ENCODE measurements at places on chromosomes 11 and 22.
A peak's percentile ranks its signal among the peaks of the same experiment; 100 is the strongest.

- DNase-seq = no peak
Observed at GRCh38 chr11:61766353-61766841, 14.0 kb downstream of the MYRF start.

DNA sequence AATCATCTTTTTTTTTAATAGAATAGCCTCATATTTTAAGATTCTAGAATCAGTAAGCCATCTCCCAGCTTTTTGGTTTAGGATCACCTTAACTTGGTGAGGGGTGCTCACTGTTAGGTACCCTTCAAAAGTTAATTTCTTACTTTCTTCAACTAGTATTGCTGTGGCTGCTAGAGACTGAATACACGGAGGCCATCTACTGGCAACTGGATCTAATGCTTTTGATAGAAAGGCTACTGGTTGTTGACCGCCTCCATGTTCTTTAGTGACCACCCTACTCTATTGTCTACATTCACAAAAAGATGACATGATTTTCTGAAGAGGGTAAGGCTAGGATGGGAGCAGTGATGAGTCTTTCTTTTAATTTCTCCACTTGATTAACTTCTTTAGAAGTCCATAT lies 16.7 kb upstream of the ALDH3B2 start:
- no peak for DNase-seq

- no peak for DNase-seq
Observed at GRCh38 chr11:76665172-76665571, 5.4 kb downstream of the LRRC32 start.

GRCh38 chr11:96228910-96229309 lies 114.1 kb downstream of the MAML2 start:
- no peak for DNase-seq

DNA sequence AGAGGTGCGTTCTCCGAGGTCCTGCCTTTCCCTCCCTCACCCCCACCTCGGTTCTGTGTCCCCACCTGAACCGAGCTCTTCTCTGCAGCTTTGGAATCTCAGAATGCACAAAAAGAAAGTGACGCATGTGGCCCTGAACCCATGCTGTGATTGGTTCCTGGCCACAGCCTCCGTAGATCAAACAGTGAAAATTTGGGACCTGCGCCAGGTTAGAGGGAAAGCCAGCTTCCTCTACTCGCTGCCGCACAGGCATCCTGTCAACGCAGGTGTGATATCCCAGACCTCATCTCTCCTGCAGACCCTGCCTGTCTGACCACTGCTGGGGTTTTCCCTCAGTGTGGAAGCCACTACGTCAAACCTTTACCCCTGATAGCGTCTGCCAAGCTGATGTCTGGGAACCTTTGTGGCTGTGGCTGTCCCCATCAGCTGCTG lies 13.9 kb downstream of the ACP2 start:
- DNase-seq = peak; percentile 76

DNA sequence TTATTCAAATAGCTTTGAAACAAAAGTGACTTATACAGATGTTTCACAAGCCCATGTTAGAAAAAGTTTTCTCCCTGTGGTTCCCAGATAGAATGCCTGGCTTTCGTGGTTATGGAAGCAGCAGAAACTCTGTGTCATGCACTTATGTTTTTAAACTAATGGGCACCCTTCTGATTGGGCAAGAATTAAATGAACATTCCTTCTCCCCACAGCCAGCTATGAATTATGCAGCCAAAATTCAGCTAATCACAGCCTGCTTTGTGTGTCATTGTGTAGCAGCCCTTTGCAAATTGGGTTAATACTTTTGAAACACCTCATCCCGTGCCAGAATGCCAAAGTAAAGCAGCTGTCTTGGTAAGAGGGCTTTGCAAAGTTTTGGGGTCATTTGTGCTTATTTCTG lies 46.9 kb downstream of the PANX1 start:
- no peak for DNase-seq

DNA sequence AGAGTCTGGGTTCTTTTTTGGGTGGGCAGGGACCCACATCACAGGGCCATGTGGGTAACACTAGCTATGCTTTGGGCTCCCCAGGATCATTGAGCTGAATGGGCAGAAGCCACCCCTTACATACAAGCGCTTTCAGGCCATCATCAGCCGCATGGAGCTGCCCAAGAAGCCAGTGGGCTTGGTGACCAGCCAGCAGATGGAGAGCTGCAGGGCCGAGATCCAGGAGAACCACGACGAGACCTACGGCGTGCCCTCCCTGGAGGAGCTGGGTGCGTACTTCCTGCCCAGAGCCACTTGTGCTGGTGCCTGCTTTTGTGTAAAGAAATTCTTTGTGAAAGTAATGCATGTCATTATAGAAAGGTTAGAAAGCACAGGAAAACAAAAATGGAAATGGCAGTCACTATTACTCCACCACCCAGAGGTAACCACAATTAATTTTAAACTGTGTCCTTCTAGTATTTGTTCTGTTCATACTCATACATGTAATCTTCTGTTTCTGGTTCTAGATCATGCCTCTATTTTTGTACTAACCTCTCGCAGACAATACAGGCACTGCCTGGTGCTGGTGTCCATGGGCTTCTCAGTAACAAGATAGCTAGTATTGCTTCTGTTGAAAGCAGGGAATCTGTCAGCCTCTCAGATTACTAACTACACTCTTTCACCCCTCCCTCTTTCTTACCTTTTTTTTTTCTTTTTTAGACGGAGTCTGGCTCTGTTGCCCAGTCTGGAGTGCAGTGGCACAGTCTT lies 13.7 kb downstream of the CRY2 start:
- DNase-seq = no peak

GRCh38 chr22:41405588-41405987 lies 23.8 kb downstream of the TEF start:
- no peak for DNase-seq

- DNase-seq = no peak
Observed at GRCh38 chr11:47506795-47507562, 46.0 kb downstream of the CELF1 start.

DNA sequence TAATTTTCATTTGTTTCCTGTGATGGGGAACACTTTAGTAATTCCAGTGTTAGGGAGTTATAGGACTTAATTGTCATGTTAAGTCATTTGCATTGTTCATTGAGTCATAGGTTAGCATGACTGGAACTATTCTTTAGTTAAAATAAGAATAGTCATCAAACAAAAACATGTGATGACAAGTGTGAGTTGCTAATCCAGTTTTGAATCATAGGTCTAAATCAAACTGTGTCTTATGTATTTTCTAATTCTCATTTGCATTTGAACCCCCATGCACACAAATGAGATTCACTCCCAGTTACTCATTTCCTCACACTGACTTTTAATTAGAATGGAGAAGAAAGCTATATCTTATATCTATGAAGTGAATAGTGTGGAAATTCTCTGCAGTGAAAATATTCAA lies 405.6 kb downstream of the LRRC4C start:
- DNase-seq = no peak

DNA sequence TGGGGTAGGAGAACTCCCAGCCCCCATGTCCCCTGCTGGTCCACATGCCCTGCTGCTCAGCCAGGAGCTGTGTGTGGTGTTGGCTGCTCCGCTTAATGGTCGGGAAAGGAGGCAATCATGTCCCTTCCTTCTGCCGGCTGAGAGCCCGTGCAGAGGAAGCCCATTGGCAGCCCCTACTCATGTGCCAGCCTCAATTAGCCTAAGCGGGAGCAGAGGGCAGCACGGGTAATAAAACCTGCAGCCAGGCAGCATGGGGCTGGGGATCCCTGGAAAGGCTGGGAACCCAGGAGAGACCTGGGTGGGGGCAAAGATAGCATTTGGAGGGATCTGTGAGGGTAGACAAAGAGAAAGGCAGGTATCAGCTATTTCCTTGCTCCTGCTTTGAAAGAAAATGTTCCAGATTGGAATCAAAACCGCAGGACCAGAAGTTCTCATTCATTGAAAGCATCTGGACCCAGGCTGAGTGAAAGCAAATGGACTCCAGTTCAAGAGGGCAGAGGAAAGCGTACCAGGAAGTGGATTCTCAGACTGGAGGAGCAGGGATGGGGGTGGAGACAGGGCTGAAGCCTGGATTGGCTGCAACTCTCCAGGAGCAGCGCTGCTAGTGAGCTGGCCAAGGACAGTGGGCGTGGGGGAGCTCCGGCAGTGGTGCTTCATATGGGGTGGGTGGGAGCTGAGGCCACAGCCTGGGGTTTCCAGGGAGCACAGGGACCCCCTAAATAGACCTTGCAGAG lies 103.4 kb upstream of the NECTIN1 start:
- no peak for DNase-seq

- no peak for DNase-seq
Observed at GRCh38 chr11:17887779-17888178, 125.1 kb downstream of the SERGEF start.

DNA sequence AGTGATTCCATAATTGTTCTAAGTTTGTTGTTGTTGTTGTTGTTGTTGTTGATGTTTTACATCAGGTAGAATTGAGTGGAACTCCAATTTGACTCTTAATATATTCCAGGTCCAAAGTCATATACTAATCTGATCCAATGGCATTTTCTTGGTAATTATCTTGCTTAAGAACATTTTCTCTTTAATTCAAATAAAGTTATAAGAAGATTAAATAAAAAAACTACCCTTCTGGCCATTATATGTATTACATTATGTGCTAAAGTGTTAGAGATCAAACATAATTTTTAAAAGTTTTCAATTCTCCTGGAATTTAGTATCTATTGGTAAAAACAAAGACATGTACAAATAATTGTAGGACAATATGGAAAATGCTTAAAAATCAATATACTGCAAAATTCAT lies 775.4 kb downstream of the LUZP2 start:
- DNase-seq = no peak

- no peak for DNase-seq
Observed at GRCh38 chr11:94539420-94539819, 4.3 kb upstream of the FUT4 start.

GRCh38 chr11:2221591-2221990 lies 48.8 kb downstream of the ASCL2 start:
- no peak for DNase-seq

- no peak for DNase-seq
Observed at GRCh38 chr11:58227956-58228615, 632 bp downstream of the OR10Q1 start.

- no peak for DNase-seq
Observed at GRCh38 chr11:109000531-109000930, 335.7 kb downstream of the DDX10 start.

- no peak for DNase-seq
Observed at GRCh38 chr11:76232026-76232665, 25.8 kb upstream of the WNT11 start.

DNA sequence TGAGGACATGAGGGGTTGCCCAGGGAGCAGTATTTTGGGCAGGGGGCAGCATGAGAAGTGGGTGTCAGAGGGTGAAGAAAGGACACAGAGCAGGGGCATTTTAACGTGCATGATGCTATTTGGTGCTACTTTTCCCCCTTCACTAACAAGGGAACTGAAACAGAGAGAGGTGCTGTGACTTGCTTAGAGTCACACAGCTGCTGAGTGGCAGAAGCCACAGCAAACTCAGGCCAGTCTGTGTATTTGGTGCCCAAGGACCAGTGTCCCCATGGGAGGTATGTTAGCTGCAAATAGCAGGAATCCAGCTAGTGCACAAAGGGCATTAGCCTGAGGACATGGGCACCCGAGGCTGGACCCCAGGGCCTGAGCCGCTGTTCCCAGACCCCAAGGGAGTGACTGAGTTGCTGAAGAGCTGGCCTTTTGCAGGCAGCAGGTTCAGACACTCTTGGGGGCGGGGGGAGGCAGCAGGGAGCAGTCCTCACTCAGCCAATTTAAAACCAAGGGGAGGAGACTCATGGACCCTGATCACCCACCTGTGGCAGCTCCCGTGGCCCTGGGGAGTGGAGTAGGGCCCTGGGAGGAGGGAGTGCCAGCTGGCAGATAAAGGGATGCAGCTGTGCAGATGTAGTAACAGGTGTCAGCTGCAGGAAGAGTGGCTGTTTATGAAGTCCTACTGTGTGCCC lies 14.6 kb downstream of the PARVG start:
- DNase-seq = no peak

DNA sequence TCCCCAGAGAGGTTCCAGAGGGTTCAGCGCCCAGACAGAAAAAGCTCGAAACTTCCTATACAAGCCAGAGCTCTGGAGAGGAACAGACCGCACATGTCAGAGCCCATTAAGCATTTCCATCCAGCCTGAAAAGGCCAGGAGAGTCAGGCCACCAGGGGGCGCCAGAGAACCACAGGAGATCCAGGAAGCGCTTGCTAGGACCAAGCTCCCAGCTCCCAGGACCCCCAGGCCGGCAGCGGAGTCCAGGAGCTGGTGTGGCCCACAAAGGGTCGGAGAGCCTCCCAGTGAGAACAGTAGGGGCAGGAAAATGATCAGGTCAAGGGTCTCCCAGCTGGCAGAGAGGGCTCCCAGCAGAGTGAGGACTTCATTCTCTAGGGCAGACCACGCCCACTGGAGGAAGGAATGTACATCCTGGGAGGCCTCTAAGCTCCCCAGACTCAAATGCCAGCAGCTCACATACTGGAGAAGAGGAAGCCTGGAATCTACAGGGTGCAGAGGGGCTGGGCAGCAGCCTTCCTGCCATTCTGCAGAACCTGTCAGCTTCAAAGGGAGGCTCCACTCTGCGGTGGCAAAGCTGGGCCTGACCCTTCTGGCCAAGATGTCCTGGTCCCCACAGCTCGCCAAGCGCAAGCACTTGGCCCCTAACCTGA lies 2.1 kb upstream of the MEI1 start:
- DNase-seq = peak; percentile 89

DNA sequence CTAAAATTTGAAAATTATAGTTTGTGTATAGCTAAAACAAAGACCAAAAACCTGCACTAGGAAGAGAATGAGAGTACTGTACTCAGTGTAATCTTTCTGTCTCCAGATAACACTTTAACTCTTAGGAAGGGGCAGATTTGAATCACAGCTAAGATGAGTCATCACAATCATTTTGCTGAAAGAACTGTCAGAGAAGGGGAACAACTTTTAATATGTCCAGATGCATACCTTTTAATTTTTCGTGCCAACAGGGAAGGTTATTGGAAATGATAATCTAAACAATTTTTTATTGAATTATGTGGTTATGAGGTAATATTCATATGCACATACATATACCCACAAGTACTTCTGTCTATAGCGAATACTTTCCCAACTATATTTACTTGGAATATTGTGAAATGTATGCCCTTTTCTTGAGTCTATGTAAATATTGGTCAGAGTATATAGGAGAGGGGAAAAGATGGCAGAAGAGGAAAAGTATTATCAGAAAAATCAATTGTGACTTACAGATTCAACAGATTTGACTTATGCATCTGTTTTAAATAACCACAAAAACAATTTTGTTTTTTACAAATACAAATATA lies 51.1 kb upstream of the MUC15 start:
- no peak for DNase-seq

GRCh38 chr22:46560696-46561295 lies 23.4 kb upstream of the CELSR1 start:
- no peak for DNase-seq

GRCh38 chr11:102307727-102308038 lies 9.6 kb upstream of the BIRC3 start:
- DNase-seq = no peak

- DNase-seq = no peak
Observed at GRCh38 chr11:64711138-64711955, 11.7 kb downstream of the NRXN2 start.
